CD8-positive, alpha-beta memory T cell (primary cell): ENCODE measurements at places on chromosomes 12 and 14. TPM values are rescaled to one million over a fixed set of nuclear protein-coding genes. Genes with fewer than 3 reads are reported as not detected.

IL31 gene
- total RNA-seq: 5.1 TPM

KRT80 gene
- total RNA-seq: not detected

XRCC3 gene
- total RNA-seq: 59.9 TPM

ZNF385A gene
- total RNA-seq: 0.77 TPM

GRCh38 chr14:56894591-56894991, 84.3 kb upstream of the OTX2 start:
- DNase-seq: no peak
- no peak overlapping the region for H3K4me3 ChIP-seq
- H3K27ac ChIP-seq: no peak overlapping the region
